ENCODE measurements at places on chromosomes 2 and 18.

DNA sequence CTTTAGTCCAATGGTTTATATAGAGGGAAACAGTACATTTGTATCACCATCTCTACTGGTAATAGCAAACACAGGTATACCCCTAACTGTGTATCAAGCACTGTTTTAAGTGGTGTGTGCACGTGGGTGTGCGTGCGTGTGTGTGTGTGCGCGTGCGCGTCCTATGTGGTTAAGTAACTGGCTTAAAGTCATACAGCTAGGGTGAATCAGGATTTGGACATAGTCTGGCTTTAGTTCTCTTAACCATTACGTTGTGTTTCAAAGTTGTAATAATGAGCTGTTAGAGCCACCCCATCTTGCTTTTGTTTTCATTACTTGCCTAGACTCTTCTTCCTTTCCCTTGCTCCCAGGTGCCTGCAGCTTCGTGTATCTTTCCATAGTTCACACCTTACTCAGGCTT is 2.1 kb downstream of the HADHB start:
- DNase-seq, result no peak

DNA sequence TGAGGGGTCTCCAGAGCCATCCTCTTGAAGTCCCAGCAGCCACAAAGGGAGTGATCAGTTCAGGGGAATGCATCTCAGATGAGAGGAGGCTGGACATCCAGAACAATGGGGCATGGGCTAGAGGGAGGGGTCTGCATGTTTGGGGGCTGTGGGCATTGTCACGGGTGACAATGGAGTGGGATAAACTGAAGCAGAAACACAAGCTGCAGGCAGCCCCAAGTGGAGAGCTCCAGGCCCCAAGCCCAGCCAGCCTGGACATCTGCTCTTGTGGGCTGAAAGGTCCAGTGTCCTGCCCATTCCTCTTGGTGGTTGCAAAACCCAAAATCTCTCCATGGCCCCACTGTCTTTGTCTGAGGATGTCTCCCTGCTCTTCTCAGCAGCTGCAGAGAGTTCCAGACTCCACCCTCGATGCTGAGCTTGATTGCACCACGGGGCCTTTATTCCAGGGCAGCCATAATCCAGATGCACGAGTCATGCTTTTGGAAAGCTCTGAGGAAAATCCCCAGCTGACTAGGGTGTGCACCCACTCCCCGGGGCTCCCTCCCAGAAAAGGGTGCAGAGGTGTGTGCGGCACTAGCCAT is 149.4 kb downstream of the TNS1 start:
- no peak for DNase-seq

- DNase-seq, result no peak
These were observed 134.4 kb downstream of the TNS1 start for GRCh38 chr2:217868265-217868892.

DNA sequence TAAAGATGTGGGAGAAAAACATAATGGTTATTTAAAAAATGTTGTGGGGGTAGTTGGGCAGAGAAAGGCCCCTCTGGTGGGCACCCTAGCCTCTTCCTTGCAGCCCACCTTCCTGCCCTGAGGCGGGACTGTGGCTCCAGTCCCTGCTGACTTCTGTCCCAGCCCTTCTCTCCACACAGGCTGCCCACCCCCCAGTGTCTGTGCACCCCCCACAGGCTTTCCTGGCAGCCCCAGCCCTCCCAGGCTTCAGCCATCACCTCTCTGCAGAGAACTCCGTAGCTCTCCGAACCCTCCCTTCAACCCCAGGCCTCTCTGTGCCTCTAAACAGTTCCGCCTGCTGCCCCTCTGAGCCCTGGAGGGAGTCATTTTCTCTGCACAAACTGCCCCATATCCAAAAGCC is 75.4 kb downstream of the DYSF start:
- DNase-seq, result no peak

DNA sequence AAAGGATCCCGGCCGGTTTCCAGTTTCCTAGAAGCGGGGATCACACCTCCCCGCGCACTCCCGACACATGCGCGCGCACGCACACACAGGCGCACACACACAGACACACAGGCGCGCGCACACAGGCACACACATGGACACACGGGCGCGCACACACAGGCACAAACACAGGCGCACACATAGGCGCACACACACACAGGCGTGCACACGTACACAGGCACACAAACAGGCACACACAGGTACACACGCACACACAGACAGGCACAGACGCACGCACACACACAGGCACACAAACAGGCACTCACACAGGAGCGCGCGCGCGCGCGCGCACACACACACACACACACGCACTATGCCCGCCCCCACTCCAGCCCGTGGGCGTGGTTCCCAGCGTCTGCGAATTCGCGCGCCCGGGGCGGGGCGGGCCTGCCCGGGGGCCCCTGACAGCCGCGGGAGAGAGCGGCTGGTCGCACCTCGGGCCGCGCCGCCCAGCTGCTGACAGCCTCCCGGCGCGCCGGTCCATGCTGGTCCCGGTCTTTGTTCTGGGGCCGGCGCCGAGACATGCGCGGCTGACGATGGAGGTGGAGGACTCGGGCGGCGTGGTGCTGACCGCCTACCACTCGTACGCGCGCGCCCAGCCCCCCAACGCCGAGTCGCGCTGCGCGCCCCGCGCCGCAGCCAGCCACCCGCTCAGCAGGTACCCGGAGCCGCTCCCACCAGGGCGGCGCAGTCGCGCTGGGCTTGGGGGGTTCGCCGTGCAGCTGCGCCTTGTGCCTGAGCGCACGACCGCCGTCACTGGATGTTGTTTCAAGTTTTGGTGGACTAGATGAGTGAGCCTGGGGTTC is at the start of gene ARHGAP28:
TSS of gene ARHGAP28 (plus strand) at position 470 of the 845 bp plus-strand sequence. CDS start at position 576, 106 bp downstream.
- DNase-seq, result no peak

- no peak for DNase-seq
These were observed 566 bp upstream of the CMPK2 start for GRCh38 chr2:6866275-6866671.

DNA sequence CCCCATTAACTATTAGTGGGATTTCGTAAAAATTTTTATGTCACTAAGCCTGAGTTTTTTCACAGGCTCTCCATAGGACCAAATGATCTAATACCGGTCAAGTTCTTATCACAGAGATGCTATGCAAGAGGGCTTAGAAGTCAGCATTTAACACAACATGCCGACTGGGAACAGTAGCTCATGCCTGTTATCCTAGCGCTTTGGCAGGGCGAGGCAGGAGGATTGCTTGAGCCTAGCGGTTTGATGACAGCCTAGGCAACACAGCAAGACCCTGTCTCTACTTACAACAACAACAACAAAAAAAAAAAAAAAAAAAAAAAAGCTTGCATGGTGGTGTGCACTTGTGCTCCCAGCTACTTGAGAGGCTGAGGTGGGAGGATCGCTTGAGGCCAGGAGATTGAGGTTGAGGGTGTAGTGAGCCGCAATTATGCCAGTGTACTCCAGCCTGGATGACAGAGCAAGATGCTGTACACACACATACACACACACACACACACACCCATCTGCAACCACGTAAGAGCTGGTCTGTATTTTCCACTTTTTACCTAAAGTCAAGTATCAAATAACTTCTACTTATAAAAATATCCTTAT is 67.6 kb upstream of the FAM124B start:
- no peak for DNase-seq

- DNase-seq, result no peak
These were observed 71.3 kb upstream of the PID1 start for GRCh38 chr2:229342376-229342775.

DNA sequence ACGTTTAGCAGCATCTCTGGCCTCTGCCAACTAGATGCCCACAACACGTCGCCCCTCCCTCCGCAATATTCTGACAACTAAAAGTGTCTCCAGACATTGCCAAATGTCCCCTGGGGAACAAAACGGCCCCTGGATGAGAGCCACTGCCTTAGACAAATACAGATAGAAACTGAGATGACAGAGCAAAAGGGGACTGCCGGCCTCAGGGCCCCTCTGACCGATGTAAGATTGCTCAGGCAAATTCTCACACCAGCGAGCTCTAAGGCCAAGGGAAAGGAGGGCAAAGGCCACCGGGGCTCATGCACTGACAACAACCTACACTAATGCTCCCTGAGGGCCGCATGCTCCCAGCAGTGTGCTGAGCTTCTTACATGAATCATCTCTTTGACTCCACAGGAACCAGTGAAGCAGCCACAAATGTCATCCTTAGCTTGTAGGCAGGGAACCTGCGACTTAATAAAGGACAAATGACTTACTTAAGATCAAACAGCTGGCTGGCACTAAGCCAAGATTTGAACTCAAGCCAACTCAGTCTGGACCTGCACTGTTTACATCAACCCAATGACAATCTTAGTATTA is 228.5 kb downstream of the TTC32 start:
- no peak for DNase-seq

- DNase-seq, result no peak
These were observed 24.6 kb downstream of the SOWAHC start for GRCh38 chr2:109638795-109639194.

DNA sequence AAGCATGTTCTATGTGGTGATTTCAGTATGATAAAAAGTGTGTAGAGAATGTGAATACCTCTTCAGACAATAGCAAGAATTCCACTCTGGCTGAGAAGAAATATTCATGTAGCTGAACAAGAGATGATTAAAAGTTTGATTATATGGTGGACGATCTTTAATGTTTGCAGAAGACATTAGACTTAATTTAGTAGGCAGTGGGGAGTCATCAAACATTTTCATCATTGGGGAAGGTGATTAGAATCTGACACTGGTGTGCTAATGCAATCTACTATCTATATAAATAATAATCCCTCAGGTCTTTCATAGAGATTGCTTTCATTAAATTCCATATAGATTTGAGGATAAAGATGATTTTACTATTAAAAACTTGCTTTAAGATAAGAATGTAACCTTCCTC is 761.0 kb downstream of the SOCS6 start:
- no peak for DNase-seq

DNA sequence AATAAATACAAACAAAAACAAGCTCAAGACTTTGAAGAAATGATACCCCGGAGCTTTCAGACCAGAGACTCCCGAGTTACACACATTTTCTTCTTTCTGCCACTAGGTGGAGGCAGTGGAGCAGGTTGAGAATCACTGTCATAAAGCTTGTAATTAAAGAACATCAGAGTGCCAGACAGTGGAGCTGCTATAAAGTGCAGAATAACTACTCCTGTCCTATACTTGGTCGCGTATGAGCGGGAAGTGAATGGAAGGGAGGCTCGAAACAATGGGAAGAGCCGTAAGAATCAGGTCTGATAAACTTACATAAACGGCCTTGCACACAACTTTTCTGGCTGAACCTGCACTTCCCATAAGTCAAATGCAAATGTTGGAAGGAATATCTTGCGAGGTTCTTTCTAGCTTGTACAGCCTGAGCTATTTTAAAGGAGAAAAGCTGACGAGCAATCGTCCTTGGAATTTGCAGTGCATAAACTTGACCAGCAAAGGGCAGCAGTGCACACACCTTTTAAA is 189.0 kb downstream of the RPIA start:
- DNase-seq, result no peak

DNA sequence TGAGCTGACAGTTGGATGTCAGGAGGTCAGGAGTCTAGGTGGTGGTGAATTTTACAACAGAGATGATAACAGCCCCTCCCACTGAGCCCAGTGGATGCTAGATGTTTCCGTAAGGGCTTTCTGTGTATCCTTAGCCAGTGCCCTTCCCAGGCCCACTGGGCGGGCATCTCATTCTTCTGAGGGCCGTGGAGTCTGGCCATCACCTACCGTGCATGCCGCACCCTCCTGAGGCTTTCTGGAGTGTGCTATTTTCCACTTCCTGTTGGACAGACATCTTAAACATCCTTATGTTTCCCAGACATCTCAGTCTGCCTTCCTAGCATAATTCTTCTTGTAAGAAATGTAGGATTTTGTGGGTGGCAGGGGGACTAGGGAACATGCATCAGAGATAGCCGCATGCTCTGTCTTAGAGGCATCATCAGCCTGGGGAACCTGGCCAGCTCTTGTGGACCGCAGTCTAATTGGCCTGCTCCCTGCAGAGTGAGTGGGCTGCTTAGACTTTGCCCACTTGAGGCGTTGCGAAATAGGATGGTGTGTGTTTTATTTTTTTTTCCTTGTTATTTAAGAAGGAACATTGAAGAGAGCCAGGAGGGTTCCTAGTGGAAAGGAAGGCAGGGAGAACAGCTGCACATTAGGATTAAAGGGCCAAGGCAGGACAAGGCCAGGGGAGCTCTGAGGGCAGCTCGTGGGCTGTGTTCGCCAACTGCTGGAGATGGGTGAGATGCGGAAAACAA is 135.8 kb downstream of the SH3RF3 start:
- DNase-seq, result no peak

GRCh38 chr2:28433935-28434599 is 41.4 kb downstream of the FOSL2 start:
- no peak for DNase-seq

- no peak for DNase-seq
These were observed 610.0 kb upstream of the CDH2 start for GRCh38 chr18:28786926-28787325.

DNA sequence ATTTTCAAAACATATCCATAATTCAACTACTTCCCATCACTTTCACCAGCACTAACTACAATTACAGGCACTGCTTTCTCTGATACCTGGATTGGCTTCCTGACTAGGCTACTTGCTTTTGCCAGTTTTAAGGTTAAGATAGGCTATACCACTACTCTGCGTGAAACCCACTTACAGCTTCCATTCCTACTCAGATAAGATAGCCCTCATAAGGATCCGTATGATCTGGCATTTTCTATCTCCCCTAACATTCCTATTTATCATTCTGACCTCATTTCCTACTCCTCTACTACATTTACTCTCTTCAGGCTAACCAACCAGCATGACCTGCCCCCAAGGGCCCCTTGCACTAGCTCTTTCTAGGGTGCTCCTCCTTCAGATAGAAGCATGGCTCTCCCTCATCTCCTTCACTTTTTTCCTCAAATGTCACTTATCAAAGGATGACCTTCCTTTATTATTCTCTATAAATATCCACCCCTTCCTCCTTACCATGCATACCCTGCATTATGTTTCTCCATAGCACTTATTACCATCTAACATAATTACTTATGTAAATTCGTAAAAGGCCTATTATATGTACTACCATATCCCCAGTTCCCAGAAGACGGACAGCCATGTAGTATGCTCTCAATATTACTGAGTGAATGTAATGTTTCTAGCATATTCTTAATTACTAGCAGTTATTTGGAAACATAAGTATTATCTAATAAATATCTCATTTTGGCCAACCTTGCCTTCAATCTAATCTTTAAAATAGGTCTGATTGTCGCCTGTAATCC is 4.4 kb downstream of the TIA1 start:
- DNase-seq, result no peak

DNA sequence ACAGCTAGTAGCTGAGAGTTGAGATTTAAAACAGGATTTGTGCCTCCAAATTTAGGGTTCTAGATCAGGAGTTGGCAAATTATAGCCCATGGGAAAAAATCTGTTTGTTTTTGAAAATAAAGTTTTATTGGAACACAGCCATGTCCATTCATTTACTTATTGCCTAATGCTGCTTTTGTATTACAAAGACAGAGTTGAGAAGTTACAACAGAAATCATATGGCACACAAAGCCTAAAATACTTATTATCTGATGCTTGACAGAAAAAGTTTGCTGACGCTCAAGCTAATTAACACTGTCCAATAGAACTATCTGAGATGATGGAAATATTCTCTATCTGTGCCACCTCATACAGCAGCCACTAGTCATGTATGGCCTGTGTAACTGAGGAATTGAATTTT is 229.1 kb upstream of the RASGRP3 start:
- no peak for DNase-seq

Data from T-helper 22 cell (primary cell).